Urothelium cell line (cell line): ENCODE measurements at places on chromosomes 7 and 10.

GRCh38 chr10:61973906-61974305 lies 72.4 kb downstream of the ARID5B start:
- DNase-seq, result no peak

DNA sequence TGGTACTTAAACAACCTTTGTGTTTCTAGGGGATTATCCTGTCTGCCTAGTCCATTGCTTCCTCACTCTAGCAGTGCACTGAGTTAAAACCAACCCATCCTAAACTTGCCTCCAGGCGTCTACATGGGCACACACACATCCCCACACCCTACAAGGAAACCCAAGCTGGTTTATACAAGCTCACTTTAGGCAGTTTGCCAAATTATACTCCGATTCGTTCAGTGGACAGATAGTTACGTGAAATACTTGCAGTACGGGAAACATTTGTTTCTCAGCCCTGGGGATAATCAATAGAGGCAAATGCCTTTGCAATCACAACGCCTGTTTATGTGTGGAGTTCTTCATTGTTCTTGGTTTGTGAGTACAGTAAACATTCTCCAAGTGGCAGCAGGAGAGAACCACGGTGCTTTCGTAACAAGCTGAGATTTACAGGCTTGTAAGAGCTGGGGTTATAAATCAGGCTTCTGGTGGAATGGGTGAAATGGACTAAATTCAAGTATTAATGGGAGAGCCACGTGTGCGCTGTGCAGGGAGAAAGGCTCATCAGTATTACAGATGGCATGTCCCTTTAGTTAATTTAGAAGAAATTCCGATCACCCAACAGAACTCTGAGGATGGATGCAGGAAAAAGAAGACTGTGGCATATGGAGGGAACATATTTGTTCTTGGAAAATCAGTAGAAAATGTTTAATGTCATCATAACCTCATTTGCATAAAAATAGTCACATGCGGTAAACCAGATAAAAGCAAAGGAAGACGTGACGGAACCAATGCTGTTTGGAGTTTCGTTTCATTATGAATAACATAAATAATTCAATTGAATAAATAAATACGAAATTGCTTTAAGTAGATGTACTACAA lies 217.1 kb downstream of the GALNT17 start:
- DNase-seq, result no peak

- DNase-seq, result no peak
These were observed 104.5 kb downstream of the GALNT17 start for GRCh38 chr7:71236230-71237105.

- peak; percentile 42 for DNase-seq
These were observed 383.2 kb upstream of the ZMIZ1 start for GRCh38 chr10:78685466-78686103.

DNA sequence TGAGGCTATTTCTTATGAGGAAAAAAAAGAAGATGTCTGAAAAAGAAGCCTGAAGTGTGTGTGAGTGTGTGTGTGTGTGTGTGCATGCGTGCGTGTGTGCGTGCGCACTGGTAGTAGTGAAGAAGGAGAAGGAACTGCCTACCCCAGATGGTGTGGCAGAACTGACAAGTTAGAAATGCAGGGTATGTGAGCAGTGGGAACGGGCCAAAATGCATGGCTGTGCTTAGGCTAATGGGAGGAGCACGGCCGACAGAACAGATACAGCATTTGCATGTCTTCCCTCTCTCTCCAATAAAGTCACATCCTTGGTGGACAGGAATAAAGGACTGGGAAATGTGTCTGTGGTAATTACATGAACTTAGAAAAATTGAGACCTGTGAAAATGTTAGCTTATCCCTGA lies 94.3 kb downstream of the IDE start:
- DNase-seq, result no peak

DNA sequence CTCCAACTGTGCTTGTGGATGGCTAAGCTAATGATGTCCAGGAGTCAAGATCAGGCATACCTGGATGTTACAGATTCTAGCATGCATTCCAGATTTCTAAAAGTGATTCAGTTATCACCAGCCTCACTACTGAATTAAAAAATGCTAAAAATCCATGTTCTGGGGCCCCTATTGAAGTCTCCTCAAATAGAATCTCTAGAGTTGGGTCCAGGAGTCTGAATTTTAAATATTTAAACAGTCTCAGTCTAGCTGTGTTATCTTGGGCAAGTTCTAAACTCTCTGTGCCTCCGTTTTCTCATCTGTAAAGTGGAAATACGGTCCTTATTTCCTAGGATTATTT lies 5.0 kb downstream of the ARID5B start:
- no peak for DNase-seq

DNA sequence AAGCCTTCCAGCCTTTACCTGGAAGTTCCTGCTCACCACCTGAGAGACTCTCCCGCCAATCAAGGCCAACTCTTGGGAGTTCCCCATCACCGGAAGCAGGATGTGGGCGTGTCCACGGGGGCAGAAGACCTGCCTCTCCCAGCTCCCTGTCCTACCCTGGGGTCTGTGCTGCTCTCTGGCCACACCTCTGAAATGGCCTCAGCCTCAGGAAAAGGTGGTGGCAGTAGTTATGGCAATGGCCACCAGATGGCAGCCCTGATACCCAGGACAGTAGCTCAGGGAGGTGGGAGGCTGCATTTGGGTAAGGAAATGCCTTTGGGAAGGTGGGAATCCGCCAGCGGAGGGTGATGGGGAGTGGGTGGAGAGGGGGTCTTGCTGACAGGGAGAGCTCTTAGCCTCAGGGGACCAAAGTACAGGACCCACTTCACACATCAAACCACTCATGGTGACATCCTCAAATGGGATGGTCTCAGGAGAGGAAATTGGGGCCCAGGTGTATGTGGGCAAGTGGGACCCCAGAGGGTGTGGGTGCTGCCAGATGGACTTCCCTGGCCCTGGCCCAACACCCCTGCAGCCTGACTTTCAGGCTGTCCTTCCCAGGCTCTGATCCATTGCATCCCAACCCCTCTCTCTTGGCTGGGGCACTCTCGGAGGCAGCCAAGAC lies 33.9 kb downstream of the KAZALD1 start:
- peak; percentile 83 for DNase-seq

- DNase-seq, result no peak
These were observed 20.9 kb downstream of the TMEM130 start for GRCh38 chr7:98848918-98849317.

DNA sequence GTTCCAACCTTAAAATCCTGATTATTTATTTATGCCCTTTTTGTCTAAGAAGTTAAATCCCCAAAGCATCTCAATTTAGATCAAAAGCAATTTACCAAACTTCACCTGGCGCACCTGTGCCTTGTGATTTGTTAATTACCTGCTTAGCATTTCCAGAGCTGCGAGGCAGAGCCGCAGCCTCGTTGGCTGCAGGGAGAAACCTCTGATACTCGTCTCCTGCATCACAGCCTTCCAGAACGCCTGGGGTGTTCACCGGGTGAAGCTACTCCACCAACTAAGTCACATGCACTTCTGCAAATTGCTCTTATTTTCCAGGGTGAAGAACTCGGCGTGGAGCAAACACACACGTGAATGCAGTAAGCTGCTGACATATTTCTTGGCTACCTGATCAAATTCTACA lies 198.1 kb upstream of the RNF32 start:
- DNase-seq, result no peak

GRCh38 chr7:31067491-31067890 lies 15.4 kb downstream of the ADCYAP1R1 start:
- DNase-seq, result no peak

DNA sequence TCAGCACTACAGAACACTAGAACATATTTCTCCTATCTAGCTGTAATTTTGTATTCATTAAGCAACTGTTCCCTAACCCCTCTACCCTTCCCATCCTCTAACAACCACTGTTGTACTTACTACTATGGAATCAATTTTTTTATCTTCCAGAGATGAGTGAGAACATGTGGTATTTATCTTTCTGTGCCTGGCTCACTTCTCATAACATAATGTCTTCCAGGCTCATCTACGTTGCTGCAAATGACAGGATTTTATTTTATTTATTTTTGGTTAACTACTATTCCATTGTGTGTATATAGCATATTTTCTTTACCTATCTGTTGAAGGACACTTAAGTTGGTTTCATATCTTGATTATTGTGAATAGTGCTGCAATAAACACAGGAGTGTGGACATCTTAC lies 200.9 kb upstream of the CHRM2 start:
- no peak for DNase-seq

DNA sequence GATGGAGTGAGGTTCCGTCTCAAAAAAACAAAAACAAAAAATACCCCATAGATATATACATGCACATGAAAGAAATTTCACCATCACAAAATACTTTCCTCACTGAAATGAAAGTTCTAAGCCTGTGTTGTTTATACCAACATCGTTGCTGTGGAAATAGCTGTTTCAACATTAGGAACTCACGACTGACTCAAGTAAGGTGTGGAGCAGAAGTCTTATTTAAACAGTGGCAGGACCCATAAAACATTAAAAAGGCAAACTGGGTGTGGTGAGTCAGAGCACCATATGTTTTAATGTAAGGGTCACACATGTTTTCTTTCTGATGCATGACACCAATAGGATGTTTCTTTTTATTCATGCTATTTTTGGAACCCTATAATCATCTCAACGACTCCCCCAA lies 48.3 kb downstream of the BAIAP2L1 start:
- DNase-seq, result no peak

GRCh38 chr10:15046626-15047025 lies 2.9 kb downstream of the OLAH start:
- DNase-seq, result no peak

DNA sequence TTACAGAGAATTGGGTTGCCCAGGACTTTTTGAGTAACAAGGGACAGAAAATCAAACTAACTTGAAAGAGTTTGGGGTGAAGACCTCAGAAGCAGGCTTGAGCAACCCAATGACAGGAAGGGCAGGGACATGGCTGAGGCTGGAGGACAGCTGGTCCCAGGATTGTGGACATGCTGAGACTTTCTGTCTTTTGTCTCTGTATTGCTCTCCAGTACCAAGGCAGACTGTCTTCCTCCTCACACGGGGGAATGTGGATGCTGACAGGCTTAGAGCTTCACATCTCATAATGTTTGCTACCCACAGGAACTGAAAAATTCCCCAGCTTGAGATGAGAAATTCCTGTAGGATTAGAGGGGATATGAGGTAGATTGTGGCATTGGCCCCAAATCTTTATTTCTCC lies 229.6 kb downstream of the PHF14 start:
- no peak for DNase-seq

DNA sequence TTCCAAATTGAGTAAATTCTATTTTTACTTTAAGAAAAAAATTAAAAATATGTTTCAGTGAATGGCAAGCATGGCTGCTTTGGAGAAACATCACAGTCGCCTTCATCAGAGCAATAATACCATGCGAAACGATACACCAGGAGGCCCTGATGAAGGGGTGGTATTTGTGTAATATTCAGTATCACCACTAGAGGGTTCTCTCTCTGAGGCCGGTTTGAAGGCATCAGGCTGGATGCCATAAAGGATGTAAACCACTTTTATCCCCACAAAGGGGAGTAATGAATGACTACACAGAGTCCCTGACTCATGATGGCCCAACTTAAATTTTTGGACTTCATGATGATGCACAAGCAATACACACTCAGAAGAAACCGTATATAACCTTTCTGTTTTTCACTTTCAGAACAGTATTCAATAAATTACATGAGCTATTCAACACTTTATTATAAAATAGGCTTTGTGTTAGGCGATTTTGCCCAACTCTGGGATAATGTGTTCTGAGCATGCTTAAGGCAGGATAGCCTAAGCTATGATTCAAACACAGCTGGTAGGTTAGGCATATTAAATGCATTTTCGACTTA lies 95.5 kb downstream of the PPP1R17 start:
- peak; percentile 77 for DNase-seq

GRCh38 chr7:91852263-91852741 lies 28.2 kb downstream of the MTERF1 start:
- DNase-seq, result peak; percentile 59

DNA sequence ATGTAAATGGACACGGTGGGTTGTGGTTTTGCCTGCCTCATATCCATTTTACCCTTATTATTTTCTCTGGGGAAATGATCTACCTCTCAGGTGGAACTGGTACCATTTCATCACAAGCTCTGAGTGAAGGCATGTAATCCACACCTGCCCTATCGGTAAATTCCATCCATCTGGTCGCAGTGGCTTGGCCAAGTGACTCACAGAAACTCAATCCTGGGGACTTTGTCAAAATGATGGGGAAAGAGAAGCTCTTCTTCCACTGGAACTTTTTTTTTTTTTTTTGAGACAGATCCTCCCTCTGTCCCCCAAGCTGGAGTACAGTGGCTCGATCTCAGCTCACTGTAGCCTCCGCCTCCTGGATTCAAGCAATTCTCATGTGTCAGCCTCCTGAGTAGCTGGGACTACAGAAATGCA lies 48.2 kb upstream of the ANKRD1 start:
- DNase-seq, result peak; percentile 36

DNA sequence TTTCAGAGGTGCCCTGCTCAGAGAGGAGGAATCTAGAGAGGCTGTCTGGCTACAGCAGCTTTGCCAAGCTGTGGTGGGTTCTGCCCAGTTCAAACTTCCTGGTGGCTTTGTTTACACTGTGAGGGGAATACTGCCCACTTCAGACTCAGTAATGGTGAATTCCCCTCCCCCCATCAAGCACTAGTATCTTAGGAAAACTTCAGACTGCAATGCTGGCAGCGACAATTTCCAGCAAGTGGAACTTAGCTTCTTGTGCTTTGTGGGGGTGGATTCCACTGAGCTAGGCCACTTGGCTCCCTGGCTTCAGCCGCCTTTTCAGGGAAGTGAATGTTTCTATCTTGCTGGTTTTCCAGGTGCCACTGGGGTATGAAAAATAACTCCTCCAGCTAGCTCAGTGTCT lies 42.8 kb downstream of the CYP2C8 start:
- no peak for DNase-seq

DNA sequence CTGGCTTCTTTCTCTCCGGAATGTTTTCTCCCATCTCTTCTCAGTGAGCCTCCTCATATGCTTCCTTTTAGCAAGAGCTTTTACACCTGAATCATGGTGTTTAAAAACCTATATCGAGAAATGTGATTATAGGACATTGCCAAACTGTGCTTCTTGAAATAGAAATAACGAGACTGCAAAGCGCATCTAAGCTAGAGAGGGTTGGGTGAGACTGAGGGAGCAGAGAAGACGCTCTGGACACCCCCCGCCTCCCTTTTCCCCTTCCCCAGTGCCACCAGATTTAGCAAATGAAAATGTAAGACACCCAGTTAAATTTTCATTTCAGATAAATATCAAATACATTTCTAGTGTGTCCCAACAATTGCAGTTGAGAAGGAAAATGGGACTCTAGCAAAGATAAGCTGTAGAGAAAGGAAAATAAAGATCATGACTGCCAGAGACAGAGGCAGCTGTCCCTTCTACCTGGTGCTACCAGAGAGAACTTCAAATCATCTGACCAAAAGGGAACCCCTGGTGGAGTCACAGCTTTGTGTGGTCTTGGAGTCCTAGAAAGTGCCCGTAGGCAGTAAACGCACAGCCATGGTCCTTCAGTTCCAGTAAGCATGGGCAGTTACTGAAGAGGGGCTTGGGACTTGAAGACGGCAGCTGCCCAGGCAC lies 14.6 kb downstream of the GSDME start:
- DNase-seq, result no peak

GRCh38 chr10:97827702-97828291 lies 21.8 kb upstream of the GOLGA7B start:
- peak; percentile 45 for DNase-seq
